ENCODE measurements at places on chromosomes 7 and 10. TPM values are rescaled to one million over a fixed set of nuclear protein-coding genes. Genes with fewer than 3 reads are reported as not detected.

GRCh38 chr10:100803492-100803891 lies 58.1 kb downstream of the PAX2 start:
- DNase-seq = no peak

Gene NEBL
- polyA plus RNA-seq = 86.1 TPM

Gene OR9A2
- polyA plus RNA-seq = not detected

- DNase-seq = no peak
These were observed 105.7 kb downstream of the NEURL1 start for GRCh38 chr10:103599211-103599610.

- no peak for DNase-seq
These were observed 135.4 kb upstream of the PHF14 start for GRCh38 chr7:10838228-10838627.

Gene GPER1
- polyA plus RNA-seq = 6.5 TPM

Gene NFKB2
- 20.8 TPM for polyA plus RNA-seq

- DNase-seq = no peak
These were observed 575.2 kb upstream of the POT1 start for GRCh38 chr7:125504848-125505247.

DNA sequence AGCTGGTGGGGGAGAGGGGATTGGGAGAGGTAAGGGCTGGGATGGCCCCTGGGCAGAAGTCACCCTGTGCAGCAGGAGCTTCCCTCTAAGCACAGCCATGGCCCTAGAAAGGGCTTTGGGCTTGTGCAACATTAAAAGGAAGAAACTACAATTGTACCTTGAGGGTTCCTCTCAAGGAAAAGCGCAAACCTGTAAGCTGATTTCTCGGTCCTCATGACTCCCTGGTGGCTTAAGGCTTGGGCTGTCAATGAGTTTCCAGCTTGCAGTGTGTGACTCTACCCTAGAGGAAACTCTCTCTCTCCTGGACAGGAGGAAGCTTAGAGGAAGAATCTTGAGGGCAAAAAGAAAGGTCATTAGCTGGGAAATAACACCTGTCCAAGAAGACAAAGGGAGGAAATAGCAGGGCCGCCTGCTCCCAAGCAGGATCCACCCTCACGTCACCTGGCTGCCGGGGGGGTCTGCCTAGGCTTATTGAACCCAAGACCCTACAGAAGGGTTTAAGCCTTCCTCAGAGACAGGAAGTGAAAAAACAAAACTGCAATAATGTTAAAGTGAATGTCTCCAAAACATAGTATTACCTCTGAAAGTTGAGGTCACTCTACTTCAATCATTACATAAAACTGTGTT lies 112.5 kb downstream of the WDR11 start:
- DNase-seq = no peak

- DNase-seq = no peak
These were observed 41.2 kb upstream of the PHYHIPL start for GRCh38 chr10:59135275-59135674.

GRCh38 chr7:149224352-149224751 lies 15.1 kb upstream of the ZNF212 start:
- no peak for DNase-seq

- DNase-seq = no peak
These were observed 586.1 kb downstream of the SDK1 start for GRCh38 chr7:3887096-3887690.

DNA sequence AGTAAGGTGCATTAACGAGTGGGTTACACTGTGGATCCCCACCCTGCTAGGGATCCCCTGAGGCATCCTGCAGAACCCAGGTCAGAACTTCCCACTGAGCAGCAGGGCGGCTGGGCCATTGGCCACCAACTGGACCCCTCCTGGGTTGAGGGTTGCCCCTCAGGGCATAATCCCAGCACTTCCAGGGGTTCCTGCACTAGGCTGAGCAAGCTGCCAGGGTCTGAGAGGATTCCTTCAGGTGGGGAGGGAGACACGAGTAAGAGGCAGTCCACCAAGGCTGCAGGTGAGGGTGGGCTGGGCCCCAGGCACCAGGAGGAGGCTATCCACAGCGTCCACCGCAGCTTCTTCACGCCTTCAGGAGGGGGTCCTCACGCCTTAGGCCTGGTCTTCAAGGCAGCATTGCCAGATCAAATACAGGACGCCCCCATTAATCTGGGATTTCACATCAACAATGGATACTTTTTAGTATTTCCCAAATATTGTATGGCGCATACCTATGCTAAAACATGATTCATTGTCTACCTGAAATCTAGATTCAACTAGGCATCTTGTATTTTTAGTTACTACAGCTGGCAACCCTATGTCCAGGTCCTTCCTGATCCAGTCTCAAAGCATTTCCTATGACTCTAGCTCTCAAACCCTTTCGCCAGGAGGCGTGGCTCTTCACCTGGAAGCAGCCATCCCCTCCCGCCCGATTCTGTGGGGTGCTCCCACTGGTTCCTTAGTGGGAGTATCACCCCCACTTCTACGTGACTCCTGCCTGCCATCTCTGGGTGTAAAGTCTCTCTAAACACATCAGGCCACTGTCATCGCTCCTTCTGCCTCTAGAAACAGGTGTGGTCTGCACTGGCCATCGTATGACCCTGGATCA lies 4.1 kb downstream of the PRKAG2 start:
- no peak for DNase-seq

- DNase-seq = no peak
These were observed 210.1 kb upstream of the STK17A start for GRCh38 chr7:43372676-43373355.

GRCh38 chr7:81691199-81691821 lies 78.5 kb downstream of the HGF start:
- DNase-seq = no peak
